Panc1 (cell line): ENCODE measurements at places on chromosomes 2 and 18.

GRCh38 chr2:176907341-176907740, 305.3 kb upstream of the HNRNPA3 start:
- DNase-seq = no peak

- no peak for DNase-seq
Measured at GRCh38 chr2:239152239-239152915, 248.4 kb downstream of the HDAC4 start.

DNA sequence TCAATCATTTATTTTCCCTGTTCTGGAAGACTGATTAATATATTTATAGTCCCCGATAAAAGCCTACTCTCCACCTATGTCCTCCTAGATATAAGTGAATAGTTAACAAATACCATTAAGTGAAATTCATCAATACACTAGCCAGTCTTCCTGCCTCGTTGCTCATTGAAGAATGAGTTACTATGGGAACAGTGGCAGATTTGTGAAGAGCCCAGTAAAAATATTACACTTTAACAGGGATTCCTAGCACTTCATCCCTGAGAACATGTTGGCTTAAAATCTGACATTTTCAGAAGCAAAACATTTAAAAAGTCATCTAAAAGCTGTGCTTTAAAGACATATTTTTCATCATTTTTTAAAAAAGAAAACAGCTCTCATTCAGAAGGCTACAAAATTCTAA, 848.7 kb upstream of the NXPH2 start:
- DNase-seq = no peak

DNA sequence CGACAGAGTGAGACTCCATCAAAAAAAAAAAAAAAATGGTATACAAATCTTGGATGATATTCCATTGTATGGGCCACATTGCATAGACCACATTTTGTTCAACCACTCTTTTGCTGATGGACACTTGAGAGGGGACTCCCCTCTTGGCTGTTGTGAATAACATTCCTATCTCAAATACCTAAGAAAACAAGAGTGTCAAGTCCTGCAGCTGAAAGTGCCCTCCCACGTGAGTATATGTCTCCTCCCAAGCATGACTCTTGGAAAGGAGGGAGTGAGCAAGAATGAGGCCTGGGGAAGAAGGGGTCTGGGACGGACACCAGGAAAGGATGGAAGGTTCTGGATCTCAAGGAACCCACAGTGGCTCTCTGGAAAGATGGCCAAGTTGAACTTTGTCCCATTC, 36.0 kb upstream of the NPAS2 start:
- no peak for DNase-seq

GRCh38 chr2:239593455-239593854, 192.6 kb upstream of the HDAC4 start:
- DNase-seq = no peak

DNA sequence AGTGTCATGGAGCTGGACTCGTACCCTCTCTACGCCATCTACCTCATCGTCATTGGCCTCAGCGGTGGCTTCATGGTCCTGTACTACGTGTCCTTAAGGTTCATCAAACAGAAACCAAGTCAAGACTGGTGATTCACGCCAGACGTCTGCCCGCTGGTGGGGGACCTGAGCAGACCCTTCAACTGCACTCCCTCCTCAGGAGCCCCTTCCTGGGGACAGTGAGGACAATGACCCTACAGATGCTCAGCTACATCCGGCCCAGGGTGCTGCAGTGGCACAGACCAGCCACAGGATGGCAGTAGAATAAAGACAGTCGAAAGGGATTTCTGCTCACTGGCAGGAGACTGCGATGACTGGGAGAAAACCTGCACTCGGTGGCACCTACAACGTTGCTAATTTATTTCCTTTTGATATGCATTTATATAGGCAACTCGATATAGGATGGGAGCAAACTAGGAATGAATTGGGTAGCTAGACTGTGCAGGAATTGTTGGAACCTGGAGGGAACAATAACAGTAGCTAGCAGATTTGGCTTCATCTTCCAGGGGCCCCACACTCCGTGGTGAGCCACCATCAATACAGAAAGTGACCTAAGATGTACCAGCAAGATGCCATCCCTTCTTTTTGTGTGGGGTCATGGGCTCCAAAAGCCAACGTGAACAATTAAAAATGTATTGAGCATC, 39.2 kb downstream of the ABCG8 start:
- peak; percentile 55 for DNase-seq

- DNase-seq = no peak
Measured at GRCh38 chr2:193885419-193885818, 1690.7 kb upstream of the TMEFF2 start.

GRCh38 chr18:58756148-58756547, 84.9 kb downstream of the MALT1 start:
- no peak for DNase-seq

DNA sequence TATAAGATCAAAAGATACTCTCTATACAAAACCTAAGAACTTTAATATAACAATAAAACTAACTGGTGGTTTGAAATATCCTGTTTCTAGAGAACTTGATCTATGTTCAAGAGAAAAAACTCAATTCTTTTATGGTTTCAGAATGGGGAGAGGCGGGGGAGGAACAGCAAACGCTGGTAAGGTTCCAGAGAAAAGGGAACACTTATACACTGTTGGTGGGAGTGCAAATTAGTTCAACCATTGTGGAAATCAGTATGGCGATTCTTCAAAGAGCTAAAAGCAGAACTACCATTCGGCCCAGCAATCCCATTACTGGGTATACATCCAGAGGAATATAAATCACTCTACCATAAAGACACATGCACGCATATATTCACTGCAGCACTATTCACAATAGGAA, 17.2 kb downstream of the FAM98A start:
- DNase-seq = no peak

DNA sequence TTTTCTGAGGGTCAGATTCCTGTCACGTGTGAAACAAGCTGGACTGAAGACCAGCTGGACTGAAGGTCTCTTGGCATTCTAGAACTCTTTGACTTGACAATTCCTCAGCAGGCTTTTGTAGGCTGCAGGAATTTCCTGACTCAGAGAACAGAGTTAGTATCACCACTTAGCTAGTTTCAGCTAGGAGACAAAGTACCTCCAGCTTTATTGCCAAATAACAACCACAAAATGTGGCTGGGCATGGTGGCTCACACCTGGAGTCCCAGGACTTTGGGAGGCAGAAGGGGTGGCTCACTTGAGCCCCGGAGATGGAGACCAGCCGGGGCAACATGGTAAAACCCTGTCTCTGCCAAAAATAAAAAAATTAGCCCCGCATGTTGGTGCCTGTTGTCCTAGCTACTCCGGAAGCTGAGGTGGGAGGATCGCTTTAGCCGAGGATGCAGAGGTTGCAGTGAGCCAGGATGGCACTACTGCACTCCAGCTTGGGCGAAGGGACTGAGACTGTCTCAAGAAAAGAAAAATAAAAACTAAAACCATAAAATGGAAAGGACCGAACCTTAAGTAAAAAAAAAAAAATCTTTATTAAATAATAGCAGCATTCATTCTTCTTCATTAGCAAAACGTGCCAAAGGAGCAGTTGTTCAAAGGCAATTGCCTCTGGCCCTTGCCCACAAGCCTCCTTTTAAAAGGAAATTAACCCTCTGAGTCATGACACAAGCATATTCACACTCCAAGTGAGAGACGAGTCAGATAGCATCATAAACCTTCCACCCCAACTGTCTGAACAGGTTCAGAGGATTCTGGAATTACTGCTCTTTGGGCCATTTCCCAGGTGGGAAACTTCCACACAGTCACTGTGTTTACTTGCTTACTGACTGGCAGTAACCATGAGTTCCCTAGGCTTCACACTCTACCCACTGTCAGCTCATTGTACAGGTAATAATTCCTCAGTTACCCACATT, 88.9 kb downstream of the MYL12B start:
- no peak for DNase-seq

GRCh38 chr2:238287737-238288649, at the start of gene PER2:
TSS of gene PER2 (minus strand) at chr2:238288610. CDS start at chr2:238277936, 10,674 bp downstream.
- DNase-seq = no peak

- no peak for DNase-seq
Measured at GRCh38 chr2:225766431-225766830, 366.9 kb downstream of the NYAP2 start.

DNA sequence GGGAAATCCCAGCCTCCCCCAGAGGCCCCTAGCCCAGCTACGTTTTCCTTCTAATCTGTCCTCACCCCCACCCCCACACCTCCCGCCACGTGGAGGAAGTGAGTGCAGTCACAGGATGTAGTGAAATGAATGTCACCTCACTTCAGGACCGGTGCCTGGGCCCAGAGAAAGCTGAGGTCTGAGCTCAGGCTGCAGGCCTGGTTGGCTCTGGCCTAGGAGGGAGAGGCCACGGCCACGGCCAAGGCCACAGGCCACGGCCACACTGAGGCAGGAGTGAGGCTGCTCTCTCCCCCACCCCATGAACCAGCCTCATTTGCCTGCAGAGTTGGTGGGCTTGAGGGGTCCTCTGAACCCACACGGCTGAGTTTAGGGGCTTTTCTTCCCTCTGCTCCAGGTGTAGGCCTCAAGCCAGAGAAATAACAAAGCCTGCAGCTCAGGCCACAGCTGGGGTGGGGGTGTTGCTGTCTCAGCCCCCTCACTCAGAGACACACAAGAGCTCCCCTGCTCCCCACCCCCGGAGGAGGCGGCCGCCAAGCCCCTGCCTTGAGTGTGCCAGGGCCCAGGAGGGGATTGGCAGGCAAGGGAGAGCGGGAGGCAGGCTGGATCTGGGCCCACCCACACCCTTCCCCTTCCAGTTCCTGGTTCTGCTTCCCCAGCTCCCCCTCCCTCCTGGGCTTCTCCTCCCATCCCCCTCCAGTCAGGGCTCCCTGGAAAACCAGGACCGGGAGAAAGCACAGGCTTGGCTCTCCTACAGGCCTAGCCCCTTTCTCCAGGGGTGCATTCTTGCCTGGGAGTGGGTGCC, 27.0 kb downstream of the DNMT3A start:
- no peak for DNase-seq

DNA sequence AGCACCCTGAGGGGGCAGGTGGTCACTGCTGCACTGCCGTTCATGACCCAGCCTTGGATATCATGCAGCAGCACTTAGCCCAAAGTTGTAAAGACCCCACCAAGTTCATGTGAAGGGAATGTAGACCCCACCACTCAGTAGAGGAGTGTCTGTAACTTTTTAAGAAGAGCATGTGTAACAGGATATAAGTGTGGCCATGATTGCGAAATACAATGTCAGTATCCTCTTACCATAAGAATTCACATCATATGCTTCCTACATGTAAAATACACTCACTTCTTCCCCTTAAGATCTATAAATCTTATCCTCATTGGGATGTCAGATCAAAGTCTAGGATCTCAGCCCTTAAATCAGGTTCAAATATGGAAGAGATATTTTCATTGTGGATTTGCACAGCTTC, 276.9 kb downstream of the PTPRM start:
- DNase-seq = no peak

DNA sequence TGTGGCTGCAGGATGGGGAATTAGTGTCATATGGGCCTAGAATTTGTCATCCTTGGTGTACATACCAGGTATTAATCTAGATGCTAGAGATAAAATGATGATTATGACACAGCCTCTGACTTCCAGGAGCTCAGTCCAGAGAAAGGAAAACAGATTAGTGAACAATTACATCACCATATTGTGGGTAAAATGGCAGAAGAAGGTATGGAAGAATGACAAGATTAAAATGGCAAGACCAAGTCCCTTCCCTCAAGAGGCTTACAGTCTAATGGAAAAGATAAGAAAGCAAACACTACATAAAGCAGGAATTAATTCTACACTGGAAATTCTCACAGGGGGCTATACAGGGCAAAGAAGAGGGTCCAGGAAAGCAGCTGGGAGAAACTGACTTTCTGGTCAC, 25.9 kb upstream of the TYMS start:
- no peak for DNase-seq

- DNase-seq = no peak
Measured at GRCh38 chr18:62867534-62867933, 152.2 kb downstream of the PHLPP1 start.

DNA sequence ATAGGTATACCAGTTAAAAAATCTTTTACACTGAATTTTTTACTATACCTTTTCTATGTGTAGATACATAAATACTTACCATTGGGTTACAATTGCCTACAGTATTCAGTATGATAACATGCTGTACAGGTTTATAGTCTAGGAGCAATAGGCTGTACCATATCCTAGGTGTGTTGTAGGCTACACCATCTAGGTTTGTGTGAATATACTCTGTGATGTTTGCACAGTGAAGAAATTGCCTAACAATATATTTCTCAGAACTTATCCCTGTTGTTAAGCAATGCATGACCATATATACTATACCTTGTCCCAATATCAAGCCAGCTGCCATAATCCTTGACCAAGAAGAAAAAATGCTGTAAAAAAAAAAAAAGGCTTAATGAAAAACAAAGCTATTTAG, 114.5 kb downstream of the PIGN start:
- no peak for DNase-seq

DNA sequence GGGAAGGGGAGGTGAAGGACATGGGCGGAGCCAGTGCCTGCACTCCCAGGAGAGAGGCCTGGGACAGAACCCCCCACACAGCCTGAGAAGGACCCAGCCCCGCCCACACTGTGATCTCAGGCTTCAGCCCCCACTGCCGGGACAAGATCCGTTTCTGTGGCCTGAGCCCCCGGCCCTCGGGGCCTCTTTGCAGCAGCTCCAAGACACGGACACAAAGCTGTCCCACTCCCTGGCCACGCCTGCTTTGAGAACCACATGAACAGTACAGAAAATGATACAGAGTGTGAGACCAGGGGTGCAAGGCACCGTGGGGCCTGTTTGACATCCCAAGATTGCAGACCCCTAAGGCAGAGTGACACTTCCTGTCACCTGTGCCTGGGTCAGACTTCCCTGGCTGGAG, 74.5 kb downstream of the TWIST2 start:
- no peak for DNase-seq

- no peak for DNase-seq
Measured at GRCh38 chr2:230947908-230948365, 22.9 kb upstream of the GPR55 start.

DNA sequence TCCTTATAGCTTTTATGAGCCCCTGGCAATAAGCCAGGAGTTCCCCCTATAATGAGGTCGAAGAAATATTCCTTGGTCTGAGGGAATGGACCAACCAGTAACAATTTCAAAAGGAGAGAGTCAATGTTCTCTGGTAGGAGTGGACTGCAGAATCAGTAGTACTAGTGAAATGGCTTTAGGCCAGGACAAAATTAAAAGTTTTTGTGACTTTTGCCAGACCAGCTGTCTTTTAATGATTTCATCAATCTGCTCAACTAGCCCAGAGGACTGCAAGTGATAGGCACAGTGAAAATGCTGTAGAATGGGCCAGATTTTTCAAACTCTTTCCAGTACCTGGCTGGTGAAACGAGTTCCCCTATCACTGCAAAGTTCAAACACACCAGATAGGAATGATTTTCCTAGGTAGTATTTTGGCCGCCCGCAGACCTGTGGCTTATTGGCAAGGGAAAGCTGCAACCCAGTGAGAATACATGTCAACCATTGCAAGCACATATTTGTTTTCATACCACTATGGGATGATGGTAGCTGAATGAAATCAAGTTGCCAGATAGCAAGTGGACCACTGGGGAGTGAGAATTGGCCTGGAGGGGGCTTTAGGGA, 45.5 kb downstream of the CERS6 start:
- no peak for DNase-seq

- DNase-seq = no peak
Measured at GRCh38 chr2:138228101-138228500, 263.8 kb downstream of the HNMT start.

GRCh38 chr2:156933645-156934225, 323.8 kb upstream of the GALNT5 start:
- DNase-seq = no peak
